IPS DF 6.9 (cell line): ENCODE measurements at places on chromosomes 5 and 9.

GRCh38 chr5:135015942-135016341 lies 18.1 kb downstream of the PITX1 start:
- H3K27me3 ChIP-seq: no peaks in the 10 kb centered on the region
- no peaks in the 10 kb centered on the region; the same call in 1 of the 2 replicates for H3K36me3 ChIP-seq
- H3K4me1 ChIP-seq: peaks cover 1% of the 10 kb centered on the region; the same call in 1 of the 2 replicates
- H3K4me3 ChIP-seq: no peak overlapping the region
- DNase-seq: no peak
- no peak overlapping the region for H3K27ac ChIP-seq

DNA sequence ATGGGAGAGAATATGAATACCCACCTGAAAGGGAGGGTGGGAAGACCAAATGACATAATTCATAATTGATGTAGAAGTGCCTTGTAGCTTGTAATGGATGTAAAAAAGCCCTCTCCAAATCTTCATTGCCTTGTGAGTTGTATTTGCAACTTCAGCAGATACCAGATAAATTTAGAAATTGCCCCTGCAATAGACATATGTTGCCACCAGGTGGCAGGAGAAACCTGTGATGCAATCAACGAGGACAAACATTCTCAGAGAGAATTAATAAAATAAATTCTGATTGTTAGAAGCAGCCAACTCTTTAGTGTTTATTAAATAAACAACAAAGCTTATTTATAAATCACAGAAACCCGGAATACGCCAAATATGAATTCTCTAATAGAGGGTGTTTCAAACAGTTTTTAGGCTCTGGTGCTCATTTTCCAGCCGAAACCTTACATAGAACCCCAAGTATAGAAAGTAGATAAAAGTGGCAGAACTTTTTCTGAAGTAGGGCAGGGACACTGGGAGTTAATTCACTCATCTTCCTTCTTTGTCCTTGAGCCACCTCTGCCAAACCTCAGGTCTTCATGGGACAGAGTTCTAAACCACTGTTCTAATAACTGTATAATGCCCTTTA lies 147.8 kb downstream of the TMEM38B start:
- no peaks in the 10 kb centered on the region for H3K27me3 ChIP-seq

DNA sequence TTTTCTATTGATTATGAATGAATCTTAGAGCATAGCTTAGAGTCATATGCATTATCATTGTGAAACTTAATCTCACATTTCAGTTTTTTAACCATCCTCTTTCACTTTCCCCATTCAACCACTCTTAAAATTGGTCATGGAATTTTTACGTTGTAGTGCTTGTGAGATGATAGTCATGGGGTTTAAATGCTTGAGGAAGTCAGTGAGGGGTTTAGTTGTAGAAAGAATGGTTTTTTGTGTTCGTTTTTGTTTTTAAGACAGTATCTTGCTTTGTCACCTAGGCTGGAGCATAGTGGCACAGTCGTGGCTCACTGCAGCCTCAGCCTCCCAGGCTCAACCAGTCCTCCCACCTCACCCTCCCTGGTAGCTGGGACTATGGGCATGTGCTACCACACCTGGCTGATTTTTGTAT lies 19.6 kb downstream of the UGCG start:
- H3K36me3 ChIP-seq: no peaks in the 10 kb centered on the region
- H3K27ac ChIP-seq: no peak overlapping the region
- no peaks in the 10 kb centered on the region for H3K27me3 ChIP-seq
- no peak for DNase-seq
- H3K4me1 ChIP-seq: no peaks in the 10 kb centered on the region
- H3K4me3 ChIP-seq: no peak overlapping the region

DNA sequence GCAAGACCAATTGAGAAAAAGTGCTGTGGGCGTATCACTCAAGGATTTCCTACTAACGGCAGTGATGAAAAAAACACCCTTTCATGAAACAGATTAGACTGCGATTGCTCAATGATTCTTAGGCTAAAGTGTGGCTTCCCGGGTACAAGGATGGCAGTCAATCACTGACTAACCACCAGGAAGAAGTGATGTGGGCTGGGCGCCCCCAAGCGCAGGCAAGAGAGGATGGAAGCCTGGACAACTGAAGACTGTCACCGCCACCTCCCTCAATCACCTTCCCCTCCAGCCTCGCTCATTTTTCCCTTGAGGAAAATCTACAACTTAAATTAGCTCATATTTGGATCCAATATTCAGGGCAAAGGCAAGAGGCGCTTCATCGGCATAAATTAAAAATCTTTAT lies 707.2 kb downstream of the MTRR start:
- H3K4me1 ChIP-seq: no peaks in the 10 kb centered on the region; the same call in 1 of the 2 replicates
- H3K27me3 ChIP-seq: no peaks in the 10 kb centered on the region
- no peak for DNase-seq
- H3K4me3 ChIP-seq: no peak overlapping the region
- H3K36me3 ChIP-seq: no peaks in the 10 kb centered on the region

GRCh38 chr9:76463211-76463610 lies 4.2 kb downstream of the GCNT1 start:
- H3K4me3 ChIP-seq: no peak overlapping the region
- H3K27ac ChIP-seq: no peak overlapping the region
- DNase-seq: no peak
- H3K36me3 ChIP-seq: peaks cover 2% of the 10 kb centered on the region; the same call in 1 of the 2 replicates
- H3K4me1 ChIP-seq: 0 out of 2 replicates have a peak, but pooled peaks cover 1% of the 10 kb centered on the region

GRCh38 chr5:145804701-145805100 lies 30.4 kb downstream of the PRELID2 start:
- no peak overlapping the region for H3K4me3 ChIP-seq
- no peak overlapping the region for H3K27ac ChIP-seq
- no peaks in the 10 kb centered on the region for H3K36me3 ChIP-seq
- no peaks in the 10 kb centered on the region for H3K27me3 ChIP-seq
- no peak for DNase-seq

DNA sequence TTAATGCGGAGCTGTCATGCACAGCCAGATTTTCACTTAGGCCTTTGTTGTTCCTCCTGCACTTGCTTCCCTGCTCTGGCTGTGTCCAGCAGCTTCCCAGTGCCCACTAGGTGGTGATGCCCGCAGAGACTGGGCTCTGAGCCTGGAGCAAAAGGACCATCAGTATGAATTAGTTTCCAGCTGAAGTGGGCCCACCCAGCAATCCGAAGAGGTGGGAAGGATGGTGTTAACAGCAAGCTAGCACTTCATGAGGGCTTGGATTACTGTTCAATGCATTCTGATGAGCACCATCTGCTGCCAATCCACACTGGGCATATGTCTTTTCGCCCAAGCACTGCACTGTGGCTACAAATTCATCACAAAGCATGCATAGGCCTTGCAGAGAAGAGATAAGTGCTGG lies 459.1 kb downstream of the SPOCK1 start:
- no peaks in the 10 kb centered on the region for H3K27me3 ChIP-seq
- H3K4me3 ChIP-seq: no peak overlapping the region
- no peaks in the 10 kb centered on the region for H3K36me3 ChIP-seq
- no peak overlapping the region for H3K27ac ChIP-seq

DNA sequence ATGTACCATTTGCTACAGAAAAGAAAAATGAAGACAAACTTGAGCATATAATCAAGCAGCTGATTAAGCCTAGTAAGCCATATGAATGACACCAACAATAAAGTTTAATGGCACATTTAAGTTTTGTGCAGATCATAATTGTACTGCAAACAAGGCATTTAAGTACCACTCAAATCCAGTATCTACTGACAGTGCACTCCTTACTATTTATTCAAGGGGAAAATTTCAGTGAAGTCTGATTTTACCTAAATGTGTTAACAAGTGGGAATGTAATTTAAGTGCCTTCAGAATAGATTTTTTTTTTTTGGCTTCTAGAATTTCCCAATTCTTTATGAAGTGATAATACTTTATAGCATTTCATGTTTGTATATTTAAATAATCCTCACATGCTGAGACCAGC lies 341.0 kb upstream of the POU5F2 start:
- H3K4me3 ChIP-seq: no peak overlapping the region
- H3K4me1 ChIP-seq: no peaks in the 10 kb centered on the region
- no peak overlapping the region for H3K27ac ChIP-seq
- no peaks in the 10 kb centered on the region for H3K36me3 ChIP-seq

DNA sequence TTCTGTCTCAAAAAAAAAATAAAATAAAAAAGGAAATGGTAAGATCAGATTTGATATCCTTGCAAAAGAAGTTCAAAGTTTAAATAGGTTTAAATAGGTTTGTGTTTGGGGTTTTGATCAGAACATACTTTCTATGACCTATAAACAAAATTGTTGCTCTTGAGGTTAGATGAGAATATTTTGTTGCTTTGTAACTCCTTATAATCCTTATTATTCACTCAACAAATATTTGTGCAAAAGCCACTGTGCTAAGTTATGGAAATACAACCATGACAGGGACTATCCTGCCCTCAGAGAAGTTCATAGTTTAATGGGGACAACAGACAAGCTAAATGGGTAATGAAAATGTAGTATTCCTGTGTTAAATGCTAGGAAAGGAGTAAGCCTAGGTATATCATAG lies 71.5 kb downstream of the INVS start:
- H3K27me3 ChIP-seq: no peaks in the 10 kb centered on the region
- H3K4me3 ChIP-seq: no peak overlapping the region
- no peaks in the 10 kb centered on the region for H3K4me1 ChIP-seq
- H3K27ac ChIP-seq: no peak overlapping the region
- no peak for DNase-seq

GRCh38 chr5:119631660-119632059 lies 2.3 kb downstream of the FAM170A start:
- H3K27ac ChIP-seq: no peak overlapping the region
- H3K4me3 ChIP-seq: no peak overlapping the region
- no peaks in the 10 kb centered on the region for H3K36me3 ChIP-seq
- H3K27me3 ChIP-seq: no peaks in the 10 kb centered on the region

DNA sequence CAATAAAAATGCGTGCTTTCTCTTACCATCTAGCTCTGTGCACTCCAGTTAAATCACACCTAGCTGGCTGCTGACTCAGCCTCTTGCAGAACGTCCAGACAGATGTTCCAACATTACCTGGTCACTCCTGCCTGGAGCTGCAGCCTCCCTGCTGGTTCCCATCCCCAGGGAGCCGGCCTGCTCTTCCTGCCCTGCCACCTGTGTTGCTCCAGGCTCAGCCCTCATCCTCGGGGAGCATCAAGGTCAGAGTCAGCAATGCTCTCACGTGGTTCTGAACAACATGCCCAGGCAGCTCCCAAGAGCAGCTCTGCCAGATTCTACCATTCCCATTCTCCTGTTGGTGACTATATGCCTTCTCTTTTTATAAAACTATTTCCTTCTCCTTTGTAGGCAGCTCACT lies 81.3 kb downstream of the GADD45G start:
- H3K36me3 ChIP-seq: no peaks in the 10 kb centered on the region
- no peak overlapping the region for H3K4me3 ChIP-seq
- H3K27ac ChIP-seq: no peak overlapping the region
- H3K4me1 ChIP-seq: peaks cover 5% of the 10 kb centered on the region; the same call in 1 of the 2 replicates

GRCh38 chr5:130578354-130578753 lies 586.7 kb downstream of the HINT1 start:
- no peaks in the 10 kb centered on the region for H3K36me3 ChIP-seq
- no peak overlapping the region for H3K4me3 ChIP-seq
- no peak for DNase-seq
- peaks cover 1% of the 10 kb centered on the region; the same call in 1 of the 2 replicates for H3K4me1 ChIP-seq
- H3K27me3 ChIP-seq: no peaks in the 10 kb centered on the region

DNA sequence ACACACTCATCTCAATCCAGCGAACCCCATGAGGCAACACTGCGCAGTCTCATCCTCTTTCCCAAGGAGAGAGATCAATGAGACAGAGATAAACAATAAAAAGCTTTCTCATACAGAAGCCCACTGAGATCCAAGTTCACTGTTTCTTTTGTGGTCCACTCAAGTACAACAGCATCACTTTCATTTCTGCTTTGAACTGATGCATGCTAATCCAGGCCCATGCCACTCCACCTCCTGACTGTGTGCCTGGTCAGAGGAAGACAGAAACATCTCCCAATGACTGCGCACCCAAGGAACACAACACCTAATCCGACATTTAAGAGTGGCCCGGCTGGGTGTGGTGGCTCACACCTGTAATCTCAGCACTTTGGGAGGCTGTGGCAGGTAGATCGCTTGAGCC lies 104.0 kb downstream of the SERINC5 start:
- DNase-seq: no peak
- no peaks in the 10 kb centered on the region for H3K27me3 ChIP-seq

GRCh38 chr5:137114529-137114928 lies 384.6 kb downstream of the SPOCK1 start:
- no peak overlapping the region for H3K27ac ChIP-seq
- H3K4me3 ChIP-seq: no peak overlapping the region
- H3K27me3 ChIP-seq: no peaks in the 10 kb centered on the region
- no peak for DNase-seq
- no peaks in the 10 kb centered on the region for H3K36me3 ChIP-seq
- no peaks in the 10 kb centered on the region for H3K4me1 ChIP-seq

DNA sequence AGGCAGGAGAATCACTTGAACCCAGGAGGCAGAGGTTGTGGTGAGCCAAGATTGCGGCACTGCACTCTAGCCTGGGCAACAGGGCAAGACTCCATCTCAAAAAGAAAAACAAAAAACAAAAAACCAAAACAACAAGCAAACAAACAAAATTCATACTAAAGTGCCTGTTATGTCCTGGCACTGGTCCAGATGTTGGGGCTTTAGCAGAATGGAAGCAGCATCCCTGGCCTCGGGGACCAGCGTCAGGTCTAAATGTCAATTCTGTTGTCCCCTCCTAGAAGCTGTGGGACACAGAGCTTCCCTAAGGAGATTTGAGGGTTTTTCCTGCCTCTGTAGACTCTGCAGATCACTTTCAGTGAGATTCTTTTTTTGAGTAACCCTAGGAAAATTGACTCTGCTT lies 26.2 kb downstream of the PPARGC1B start:
- DNase-seq: no peak
- no peaks in the 10 kb centered on the region for H3K36me3 ChIP-seq
- H3K27me3 ChIP-seq: no peaks in the 10 kb centered on the region
- H3K27ac ChIP-seq: no peak overlapping the region

GRCh38 chr9:113463418-113464285 lies at the start of gene RGS3:
RGS3 (plus strand) TSS chr9:113463727; CDS start chr9:113463803, 76 bp downstream.
- DNase-seq: peak; percentile 35
- H3K4me1 ChIP-seq: no peaks in the 10 kb centered on the region
- peak within 1 kb of the TSS; percentile 31; the same call in 1 of the 2 replicates for H3K4me3 ChIP-seq

GRCh38 chr5:91379246-91379913 lies 3.7 kb downstream of the ARRDC3 start:
- DNase-seq: no peak
- peak overlapping the region; percentile 38; the same call in 1 of the 2 replicates for H3K4me3 ChIP-seq
- no peak overlapping the region for H3K27ac ChIP-seq
- H3K4me1 ChIP-seq: no peaks in the 10 kb centered on the region
- no peaks in the 10 kb centered on the region for H3K27me3 ChIP-seq

GRCh38 chr9:13002740-13003139 lies 227.9 kb downstream of the LURAP1L start:
- no peaks in the 10 kb centered on the region for H3K4me1 ChIP-seq
- DNase-seq: no peak
- H3K27me3 ChIP-seq: no peaks in the 10 kb centered on the region
- H3K36me3 ChIP-seq: no peaks in the 10 kb centered on the region
- H3K27ac ChIP-seq: no peak overlapping the region
- no peak overlapping the region for H3K4me3 ChIP-seq

- no peak overlapping the region for H3K27ac ChIP-seq
- H3K36me3 ChIP-seq: no peaks in the 10 kb centered on the region
- H3K4me3 ChIP-seq: no peak overlapping the region
- no peak for DNase-seq
Measured at GRCh38 chr9:33113799-33114547, 37.5 kb upstream of the SMU1 start.

- no peaks in the 10 kb centered on the region for H3K4me1 ChIP-seq
- no peaks in the 10 kb centered on the region for H3K36me3 ChIP-seq
- no peak for DNase-seq
- no peak overlapping the region for H3K27ac ChIP-seq
Measured at GRCh38 chr5:83440826-83441225, 30.7 kb upstream of the VCAN start.

GRCh38 chr5:8730194-8730593 lies 815.7 kb downstream of the SEMA5A start:
- H3K4me1 ChIP-seq: no peaks in the 10 kb centered on the region
- H3K36me3 ChIP-seq: no peaks in the 10 kb centered on the region
- no peak for DNase-seq
- no peaks in the 10 kb centered on the region for H3K27me3 ChIP-seq
- H3K4me3 ChIP-seq: no peak overlapping the region
- H3K27ac ChIP-seq: no peak overlapping the region
